CD4-positive, alpha-beta T cell treated with Interleukin-17A for 1 hour (primary cell): ENCODE measurements at places on chromosomes 1 and 21.

GRCh38 chr1:110172001-110172400, 21.7 kb downstream of the SLC6A17 start:
- DNase-seq: no peak

DNA sequence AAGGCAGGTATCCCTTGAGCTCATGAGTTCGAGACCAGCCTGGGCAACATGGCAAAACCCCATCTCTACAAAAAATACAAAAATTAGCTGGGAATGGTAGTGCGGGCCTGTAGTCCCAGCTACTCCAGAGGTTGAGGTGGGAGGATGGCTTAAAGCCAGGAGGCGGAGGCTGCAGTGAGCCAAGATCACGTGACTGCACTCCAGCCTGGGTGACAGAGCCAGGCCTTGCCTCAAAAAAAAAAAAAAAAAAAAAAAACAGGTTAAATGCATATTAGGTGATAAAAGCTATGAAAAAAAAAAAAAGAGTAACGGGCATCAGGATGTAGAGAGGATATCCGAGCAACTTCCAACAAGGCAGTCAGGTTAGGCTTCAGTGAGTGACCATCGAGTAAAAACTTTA, 2.8 kb upstream of the SRRM1 start:
- DNase-seq: no peak

GRCh38 chr1:96973605-96974004, 252.0 kb downstream of the PTBP2 start:
- DNase-seq: no peak

DNA sequence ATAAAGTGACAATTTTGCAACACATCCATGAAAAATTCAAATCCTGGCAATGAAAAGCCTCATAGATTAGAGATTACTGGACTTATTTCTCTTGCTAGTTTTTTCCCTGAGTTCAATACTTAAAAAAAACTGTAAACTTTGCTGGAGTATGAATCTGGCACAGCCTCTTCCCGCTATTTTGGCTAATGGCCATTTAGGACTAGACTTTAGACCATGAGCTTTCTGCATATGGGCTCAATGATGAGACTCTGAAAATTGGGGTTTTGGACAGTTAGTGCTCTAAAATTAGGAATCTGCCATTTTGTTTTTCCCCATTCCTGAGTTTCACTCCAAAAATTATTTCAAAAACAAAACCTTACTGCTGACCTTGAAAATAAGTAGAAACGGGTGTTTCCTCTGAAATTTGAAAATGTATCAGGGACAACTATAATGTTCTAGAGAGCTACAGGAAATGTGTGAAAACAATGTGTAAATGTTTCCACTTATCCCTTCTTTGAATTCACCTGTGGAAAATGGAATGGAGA, 137.5 kb downstream of the HMCN1 start:
- no peak for DNase-seq

GRCh38 chr1:208071435-208072031, 160.6 kb upstream of the CD34 start:
- DNase-seq: no peak

GRCh38 chr1:152658649-152659048, 4.5 kb upstream of the LCE2D start:
- no peak for DNase-seq
